Central memory CD4-positive, alpha-beta T cell (primary cell): ENCODE measurements at places on chromosomes 3 and 15.

- no peak for DNase-seq
Measured at GRCh38 chr3:11300970-11301369, 28.8 kb downstream of the ATG7 start.

GRCh38 chr3:141486746-141487520 is at the start of gene RASA2:
TSS of gene RASA2 (plus strand) at chr3:141487027. CDS start at chr3:141487084, 57 bp downstream.
- DNase-seq, result peak; percentile 73

DNA sequence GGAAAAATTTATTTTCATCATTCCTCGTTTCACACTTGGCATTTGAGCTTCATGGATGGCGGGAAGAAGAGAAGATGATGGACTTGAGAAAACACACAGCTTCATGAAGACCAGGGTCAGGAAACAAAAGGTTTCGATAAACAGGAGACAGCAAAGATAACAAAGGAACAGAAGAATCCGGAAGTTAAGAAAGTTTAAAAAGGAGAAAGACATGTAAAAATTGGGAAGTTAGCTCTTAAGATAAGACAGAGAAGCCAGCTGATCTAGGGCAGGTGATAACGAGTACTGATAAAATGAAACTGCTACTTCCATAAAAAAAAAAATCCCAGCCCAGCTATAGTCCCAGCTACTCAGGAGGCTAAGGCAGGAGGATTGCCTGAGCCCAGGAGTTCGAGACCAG is 23.9 kb downstream of the IL5RA start:
- no peak for DNase-seq

DNA sequence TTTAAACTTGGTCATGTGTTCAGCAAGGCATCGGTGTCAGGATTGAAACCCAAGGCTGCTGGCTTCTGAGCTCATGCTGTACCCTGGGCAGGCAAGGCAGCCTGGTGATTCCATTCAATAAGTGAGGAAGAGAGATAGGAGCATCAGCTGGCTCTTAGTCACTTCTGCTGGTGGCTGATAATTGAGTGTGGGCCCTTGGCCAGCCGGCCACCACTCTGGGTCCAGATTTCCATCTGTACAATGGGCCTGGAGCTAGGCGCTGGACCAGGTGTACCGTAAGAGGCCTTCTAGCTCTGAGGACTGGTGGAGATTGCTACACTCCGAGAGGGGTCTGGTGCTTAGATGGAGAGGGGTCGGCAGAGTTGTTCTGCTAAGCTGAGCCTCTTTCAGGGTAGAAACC is 4.3 kb downstream of the CD276 start:
- DNase-seq, result no peak

GRCh38 chr3:24139463-24140412 is 194.7 kb downstream of the NR1D2 start:
- no peak for DNase-seq

DNA sequence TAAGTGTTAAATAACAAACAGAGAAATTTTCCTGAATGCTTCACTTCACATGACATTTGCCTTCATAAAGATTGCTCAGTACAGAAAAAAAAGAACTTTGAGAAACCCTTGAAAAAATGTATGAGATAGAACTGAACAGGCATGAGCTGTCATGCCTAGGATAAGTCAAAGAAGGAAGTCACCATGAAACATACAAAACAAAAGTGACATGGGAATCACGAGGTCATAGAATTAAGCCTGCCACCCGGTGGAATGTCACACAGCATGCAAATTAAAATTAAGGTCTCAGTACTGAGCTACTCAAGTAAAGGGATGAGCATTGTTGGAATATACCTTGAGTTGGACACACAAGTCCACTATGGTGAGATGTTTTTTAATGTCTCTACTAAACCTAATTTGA is 652.5 kb upstream of the NECTIN3 start:
- no peak for DNase-seq

DNA sequence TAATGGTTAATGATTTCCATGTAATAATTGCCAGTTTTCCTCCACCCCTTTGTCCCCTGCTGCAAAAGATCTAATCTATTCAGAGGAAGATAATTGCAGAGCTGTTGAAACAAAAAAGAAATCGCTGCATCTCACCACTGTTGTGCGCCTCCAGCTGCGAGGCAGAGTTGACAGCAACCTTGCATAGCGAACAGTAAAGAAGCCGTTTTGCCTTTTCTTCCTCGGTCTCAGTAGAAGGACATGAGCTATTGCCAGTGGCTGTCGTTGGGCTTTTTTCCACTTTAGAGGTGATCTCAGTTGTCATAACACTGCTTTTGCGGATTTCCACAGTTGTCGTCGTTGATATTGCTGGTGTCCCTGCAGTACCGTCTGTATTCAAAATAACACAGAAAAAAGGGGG is 314.2 kb downstream of the ZNF385D start:
- no peak for DNase-seq

DNA sequence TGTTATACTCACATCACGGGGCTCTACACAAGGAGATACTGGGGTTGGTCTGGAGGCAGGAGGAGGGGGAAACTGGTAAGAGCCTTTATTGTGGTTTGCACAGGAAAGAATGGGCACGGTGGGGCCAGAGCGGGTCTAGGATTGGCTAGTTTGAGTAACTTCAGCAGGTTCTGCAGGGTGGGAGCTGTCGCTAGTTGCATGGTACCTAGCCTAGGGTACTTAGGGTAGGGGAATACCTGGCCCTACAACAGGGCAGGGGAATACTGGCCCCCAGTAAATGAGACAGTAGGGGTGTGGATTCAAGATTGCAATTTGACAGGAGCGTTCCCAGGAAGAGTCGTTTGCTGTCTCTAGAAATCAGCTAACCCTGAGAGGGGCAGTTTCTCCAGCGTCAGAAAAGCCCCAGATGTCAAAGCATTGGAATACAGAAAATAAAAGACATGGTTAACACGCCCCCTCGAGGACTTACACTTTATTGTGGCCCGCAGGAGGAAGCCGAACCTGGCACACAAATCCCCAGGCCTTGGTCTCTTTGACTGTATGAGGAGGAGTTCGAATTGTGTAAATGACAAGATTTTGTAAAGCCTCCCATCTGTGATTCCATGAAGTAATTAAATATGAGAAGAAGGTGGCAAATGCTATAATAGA is 32.0 kb downstream of the ST8SIA2 start:
- DNase-seq, result no peak

- no peak for DNase-seq
Measured at GRCh38 chr15:86295511-86295910, 215.8 kb downstream of the AGBL1 start.

DNA sequence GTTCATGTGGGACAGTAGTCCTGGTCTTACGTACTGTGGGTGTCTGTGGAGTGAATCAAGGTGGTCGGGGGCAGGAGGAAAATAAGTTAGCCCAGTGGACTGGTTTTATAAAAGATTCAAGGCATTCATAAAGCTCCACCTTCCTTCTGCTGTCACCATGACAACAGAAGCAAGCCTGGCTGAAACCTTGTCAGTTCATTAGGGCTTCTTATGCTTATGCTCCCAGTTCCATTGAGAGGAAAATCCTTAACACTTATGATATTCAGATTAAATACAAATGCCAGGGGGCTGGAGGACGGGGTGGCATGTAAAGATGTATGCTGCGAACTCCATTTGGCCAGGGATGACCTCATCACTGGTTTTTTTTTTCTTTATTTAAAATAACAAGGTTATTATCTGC is 283.1 kb upstream of the ATP10A start:
- DNase-seq, result no peak

GRCh38 chr3:98829246-98829832 is 66.2 kb downstream of the ST3GAL6 start:
- DNase-seq, result no peak

DNA sequence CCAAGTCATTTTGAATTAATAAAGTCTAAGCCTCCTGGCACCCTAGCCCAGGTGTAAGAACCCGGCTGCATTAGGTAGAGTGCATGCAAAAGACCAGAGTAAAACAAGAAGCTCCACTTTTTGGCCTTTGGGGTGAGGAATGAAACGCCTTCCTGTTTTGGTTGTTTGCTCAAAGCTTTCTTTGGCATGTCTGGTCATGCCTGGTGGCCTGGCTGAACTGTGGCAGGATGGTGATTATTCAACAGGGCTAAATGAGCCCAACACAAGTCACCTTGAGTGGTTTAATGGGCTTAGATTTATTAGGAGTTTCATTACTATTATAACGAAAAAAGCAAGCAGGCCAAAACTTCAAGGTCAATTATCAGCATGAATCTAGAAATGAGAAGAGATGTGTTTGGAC is 40.9 kb upstream of the LDHAL6B start:
- DNase-seq, result no peak

DNA sequence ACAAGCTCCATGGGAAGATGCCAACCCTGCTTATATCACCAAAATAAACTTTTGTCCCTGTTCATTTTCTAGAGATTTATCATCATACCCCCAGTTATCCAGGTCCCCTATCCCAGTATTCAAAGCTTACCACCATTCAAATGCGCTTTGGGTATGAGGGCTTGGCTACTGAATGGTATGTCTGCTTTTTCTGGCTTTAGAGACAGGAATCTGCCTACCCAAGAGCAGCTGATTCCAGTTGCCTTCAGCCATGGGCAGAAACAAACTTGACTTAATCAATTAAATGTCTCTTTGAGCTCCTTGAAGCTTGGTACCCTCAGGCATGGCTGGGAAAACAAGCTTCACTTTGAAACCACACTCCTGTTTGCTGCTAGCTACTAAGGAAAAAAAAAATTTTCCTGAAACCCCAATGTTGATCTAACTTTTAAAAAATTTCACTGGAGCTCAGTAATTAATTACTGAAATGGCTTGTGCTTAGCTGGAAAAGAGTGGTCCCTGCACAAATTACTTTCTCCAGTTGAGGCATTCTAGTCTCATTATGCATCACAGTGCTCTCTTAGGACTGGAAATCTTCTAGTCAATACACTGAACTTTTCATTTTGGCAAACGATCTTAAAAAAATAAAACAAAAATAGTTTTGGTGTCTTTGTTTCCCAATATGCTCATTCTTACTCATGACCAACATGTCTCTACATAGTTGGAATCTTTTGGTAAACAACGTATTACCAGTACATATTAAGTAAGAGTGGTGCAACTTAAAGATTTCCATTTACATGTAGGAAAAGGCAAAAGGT is 242.8 kb downstream of the DTWD1 start:
- DNase-seq, result no peak

GRCh38 chr15:70430069-70430468 is 332.4 kb upstream of the TLE3 start:
- DNase-seq, result no peak

DNA sequence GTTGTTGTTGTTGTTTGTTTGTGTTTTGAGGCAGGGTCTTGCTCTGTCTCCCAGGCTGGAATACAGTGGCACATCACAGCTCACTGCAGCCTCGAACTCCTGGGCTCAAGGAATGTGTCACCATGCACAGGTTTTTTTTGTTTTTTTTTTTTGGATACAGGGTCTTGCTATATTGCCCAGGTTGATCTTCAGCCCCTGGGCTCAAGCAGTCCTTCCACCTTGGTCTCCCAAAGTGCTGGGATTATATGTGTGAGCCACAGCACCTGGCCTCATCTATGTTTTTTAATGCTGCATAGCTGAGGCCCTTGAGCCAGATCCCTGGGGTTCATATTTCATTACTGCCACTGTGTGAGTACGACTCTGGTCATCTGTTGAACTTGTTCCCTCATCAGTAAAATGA is 352.6 kb downstream of the FEZF2 start:
- no peak for DNase-seq

DNA sequence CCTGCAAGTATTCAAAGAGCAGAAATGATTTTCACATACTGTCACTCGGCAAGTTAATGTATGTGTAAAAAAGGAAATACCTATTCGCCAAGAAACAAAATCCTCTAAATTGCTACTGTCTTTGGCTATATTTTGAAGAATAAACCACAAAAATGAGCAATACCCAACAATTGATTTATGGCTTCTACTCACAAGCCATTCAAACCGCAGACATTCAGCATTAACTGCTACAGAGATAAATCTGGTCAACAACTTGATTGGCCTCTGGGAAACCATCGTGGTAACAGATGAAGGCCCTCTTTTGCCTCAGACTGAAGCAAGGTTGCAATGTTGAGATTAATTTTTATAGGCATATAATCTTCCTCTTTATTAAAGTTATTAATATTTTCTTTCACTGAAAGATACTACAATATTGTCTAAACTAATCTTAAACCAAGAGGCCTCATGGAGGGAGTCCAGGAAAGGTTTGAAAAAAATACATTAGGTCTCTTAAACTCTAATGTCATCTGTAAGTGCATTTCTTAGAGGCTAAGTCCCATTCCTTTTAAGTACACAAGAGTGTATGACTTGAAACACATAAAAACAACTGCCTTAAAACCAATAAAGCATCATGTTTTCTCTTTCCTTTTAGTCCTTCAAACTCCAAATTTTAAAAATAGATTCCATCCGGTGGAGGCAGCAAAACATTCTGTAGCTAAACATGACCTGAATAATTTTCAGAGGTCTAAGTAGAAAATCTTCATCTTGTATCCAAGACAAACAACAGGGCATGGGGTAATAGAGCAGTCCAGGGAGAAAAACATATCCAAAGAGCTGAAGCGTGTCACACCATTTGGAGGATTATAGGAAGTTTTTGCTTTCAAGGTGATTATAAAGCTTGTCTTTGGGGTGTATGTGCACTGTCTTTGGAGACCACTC is 162.4 kb upstream of the TGFBR2 start:
- no peak for DNase-seq

- no peak for DNase-seq
Measured at GRCh38 chr15:95946241-95946640, 384.3 kb upstream of the NR2F2 start.

DNA sequence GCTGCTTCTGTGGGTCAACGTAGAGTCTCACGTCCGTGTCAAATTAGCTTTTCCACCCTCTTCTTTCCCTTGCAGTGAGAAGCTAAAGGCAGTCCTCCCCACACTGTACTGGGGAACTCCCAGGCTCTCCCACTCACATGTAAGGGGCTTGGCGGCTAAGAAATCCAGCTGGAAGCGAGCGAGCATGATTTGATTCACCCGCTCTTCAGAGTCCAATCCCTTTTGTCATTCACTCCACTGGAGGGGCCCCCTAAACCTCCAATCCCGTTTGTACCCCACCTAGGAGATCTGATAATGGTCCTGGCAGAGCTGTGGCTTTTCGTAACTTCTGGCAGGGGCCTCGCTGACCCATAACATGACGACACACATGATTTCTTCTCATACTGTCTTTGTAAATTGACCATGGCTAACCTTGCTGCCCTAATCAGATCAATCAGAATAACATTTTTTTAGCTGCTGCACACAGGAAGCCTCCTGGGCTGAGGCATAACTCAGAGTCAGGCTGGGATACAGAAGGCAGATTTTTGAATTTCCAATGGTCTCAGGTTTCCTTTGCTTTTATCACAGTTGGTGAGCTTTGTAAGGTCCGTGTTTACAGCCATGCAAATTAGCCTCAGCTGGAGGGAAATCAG is 235.2 kb downstream of the GREM1 start:
- no peak for DNase-seq

DNA sequence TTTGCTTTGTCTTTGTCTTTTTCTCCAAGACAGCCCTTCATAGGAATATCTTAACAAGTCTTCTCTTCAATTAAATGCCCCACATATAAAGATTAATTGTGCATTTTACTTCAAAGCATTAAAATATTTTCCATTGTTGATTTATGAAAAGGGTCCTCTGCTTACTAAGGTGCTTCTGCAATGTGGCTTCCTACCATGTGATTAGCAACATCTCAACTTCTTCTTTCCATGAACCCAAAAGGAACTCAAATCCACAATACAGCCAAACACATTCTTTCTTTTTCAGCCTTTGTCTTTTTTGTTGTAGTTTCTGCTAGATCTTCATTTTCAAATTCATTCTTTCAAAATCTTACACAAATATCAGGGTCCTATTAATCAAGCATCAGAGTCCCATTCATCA is 309.2 kb downstream of the NSUN3 start:
- no peak for DNase-seq
